ENCODE measurements at places on chromosomes 7 and 10.

DNA sequence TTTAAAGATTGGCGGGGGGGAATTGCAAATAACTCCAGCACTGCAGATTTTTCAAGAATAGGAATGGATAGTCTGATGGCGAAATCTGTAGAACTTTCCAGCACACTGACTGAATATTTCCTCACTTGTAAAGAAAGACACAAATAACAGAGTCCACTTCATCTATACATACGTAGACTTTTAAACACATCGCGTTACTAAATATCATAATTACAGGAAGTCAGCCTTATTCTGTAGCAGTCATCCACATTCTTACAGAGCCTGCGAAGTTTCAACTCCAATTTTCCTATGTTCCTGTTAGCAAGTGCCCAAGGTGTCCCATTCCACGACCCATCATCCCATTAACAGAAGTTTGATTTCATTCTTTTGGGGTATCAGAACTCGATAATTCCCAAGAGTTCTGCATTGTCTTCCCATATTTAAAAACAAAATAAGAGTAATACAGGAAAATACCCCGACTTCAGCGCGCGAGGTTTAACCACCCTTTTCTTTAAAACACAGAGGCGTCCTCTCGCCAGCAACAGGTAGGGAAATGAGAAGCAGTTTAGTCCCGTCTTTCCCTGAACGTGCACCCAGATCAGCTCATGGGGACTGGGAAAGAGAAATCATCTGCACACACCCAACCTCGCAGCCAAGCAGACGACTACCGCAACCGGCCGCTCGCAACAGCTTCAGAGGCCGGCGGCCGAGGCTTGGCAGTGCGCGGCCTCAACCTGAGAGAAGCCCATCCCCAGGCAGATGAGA is 880 bp downstream of the HERC4 start:
- peak; percentile 14 for DNase-seq

DNA sequence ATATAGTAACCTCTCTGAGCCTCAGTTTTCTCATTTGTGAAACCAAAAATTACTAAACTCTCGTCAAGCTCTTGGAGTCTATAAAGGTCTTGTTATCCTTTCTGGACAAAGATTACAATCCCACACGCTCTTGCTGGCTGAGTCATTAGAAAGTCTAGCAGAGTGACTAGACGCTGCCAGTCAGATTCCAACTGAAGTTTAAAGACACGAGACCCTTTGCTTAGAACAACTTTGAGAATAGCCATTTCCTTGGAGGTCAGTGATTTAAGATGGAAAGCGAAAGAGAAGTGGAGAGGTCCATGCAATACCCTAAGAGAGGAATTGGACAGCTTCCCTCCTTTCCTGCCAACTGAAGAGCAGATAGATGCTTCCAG is 119.5 kb downstream of the APBB1IP start:
- DNase-seq: peak; percentile 75

DNA sequence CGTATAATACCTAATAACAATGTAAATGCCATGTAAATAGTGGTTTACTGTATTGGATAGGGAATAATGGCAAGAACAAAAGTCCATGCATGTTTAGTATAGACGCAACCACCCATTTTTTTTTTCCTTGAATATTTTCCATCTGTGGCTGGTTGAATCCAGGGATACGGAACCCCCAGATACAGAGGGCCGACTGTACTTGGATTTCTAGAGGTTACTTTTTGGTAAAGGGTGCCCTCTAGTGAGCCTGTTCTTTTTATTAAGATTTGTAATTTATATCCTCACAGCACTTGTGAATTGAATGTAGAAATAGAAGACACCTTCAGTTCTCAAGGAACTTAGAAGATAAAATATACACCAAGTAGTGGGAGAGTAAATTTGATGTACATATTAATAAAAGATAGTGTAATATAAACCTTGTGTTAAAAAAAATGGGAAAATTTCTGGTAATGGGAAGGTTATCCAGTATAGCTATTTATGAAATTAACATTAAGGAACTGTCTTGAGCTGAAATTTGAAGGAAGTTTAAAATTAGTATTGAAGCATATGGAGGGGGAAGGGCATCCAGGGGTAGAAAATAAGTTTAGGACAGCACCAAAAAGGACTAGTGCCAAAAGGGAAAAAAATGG is 32.0 kb downstream of the EXOC6 start:
- DNase-seq: peak; percentile 64

GRCh38 chr7:51455948-51456347 is 139.3 kb upstream of the COBL start:
- no peak for DNase-seq

GRCh38 chr10:88975377-88975720 is 15.2 kb upstream of the FAS start:
- DNase-seq: no peak

- DNase-seq: no peak
Measured at GRCh38 chr10:34999532-34999931, 90.6 kb downstream of the CUL2 start.

- peak; percentile 10 for DNase-seq
Measured at GRCh38 chr10:14325325-14325955, 5.3 kb downstream of the FRMD4A start.

DNA sequence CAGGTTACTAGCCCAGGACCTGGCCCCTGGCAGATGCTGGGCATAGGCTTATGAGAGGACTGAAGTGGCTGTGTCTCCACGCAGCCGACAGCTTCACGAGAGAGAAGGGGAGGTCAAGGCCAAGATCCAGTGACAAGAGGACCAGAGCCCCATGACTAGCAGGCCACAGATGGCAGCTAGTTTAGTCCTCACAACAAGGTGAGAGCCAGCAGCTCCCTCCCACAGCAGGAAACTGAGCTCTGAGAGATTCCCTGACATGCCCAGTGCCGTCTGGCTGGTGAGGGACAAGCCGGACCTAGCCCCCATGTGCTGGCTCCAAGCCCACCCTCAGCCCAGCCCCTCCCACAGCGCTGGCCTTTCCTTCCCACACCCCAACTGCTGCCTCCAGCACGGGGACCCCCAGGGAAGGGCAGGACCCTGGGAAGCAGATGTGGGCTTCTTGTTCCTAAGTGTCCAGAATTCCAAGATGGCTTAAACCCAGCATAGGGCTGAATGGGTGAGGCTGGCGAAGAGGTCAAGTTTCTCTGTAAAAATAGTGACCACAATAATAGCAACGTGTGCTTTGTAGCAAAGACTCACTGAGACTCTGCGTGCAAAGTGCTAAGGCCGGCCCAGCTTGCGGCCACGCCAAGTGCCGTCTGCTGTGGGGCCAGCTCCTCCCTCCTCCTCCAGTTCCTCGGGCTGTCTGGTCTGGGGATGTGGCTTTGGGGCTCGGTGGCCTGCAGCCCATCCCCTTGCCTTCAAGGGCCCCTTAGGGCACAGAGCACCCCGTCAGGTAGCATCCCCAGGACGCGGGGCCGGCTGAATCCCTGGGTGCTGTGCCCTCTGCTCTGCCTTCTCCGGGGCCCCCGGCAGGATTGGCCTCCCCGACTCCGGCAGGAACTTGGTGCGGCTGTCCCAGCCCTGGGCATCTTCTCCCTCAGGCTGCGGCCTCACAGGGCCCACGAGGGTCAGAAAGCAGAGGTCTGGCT is 7.8 kb upstream of the FAM20C start:
- DNase-seq: no peak

DNA sequence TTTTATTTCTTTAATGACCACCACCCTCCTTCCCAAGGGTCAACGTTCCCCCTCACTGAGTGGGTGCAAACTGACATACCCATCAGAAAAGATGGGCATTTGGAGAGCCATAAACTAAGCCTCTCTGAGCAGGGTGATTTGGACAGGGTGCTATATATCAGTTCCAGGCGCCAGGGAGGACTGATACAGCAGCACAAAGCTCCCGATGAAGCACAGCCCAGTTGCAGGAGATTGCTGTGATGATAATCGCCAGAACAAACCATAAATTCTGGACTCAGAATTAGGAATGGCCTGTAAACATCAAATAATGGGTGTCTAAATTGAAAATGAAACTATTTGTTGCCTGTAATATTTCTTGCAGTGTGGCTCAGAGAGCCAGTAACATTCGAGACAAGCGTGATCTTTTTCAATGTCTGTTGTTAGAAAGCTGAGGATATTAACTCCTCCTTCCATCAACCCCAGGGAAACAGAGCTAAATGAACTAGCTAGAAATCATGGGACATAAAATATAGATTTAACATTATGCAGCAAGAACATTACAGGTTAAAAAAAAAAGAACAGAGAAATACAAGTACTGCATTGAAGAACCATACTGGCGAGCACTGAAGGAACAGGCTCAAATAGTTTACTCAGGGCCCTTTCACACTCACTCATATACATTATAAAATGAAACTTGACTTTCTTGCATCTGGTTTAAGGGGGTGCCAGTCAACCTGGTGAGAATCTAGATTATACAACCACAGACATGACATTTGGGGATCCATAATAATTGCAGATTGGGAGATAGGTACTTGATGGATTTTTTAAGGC is 137.5 kb upstream of the LRRTM3 start:
- no peak for DNase-seq

GRCh38 chr7:70338015-70338414 is 739.7 kb downstream of the AUTS2 start:
- DNase-seq: no peak

- DNase-seq: no peak
Measured at GRCh38 chr10:128973221-128973620, 493.8 kb upstream of the MGMT start.

DNA sequence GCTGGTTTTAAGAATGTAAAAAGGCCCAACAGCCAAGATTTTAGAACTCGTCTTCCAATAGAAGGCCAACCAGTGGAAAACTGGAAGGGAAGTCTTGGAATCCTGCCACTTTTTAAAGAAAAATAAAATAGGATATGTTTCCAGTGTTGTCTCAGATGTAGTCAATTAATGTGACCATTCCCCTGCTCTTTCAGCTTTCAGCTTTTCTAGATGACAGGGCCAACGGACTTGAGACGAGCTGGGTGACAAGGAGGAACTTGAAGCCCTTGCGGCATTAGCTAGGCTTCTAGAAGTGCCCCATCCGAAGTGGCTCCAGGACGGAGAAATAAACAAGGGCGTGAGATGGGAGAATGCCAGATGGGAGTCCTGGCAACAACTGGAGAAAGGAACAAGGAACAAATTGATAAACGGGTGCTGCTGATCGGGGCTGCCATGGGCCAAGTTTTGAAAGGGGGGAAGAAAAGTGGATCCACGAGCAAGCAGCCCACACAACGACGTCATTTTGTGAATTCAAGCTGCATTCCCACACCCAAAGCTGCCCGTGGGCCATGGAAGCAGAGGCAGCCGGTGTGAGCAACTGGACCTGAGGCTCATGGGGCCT is 42.3 kb downstream of the CTBP2 start:
- no peak for DNase-seq

DNA sequence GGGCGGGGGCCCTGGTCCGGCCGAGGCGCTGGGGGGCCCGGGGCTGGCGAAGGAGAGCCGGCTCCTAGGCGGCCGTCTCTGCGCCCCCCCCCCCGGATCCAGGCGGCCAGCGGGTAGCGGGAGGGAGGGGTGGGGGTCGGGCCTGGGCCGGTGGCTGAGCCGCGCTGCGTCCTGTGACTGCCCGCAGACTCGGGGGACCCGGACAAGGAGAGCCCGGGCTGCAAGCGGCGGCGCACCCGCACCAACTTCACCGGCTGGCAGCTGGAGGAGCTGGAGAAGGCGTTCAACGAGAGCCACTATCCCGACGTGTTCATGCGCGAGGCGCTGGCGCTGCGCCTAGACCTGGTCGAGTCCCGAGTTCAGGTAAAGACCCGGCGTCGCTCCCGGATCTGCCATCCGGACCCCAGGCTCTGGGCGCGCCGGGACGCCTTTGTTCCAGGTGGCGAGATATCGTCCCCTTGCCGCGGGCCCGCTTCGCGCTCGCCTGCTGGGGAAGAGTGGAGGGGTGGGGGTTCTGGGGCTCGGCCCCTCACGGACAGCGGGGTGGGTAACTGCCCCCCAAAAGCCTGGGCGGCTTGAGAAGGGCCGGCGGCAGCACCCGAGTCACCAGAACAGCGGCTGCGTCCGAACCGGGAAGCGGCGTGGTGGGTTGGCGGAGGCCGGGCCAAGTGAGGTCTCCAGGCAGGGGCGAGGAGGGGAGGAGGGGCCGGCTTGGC is 819 bp downstream of the UNCX start:
- DNase-seq: no peak

- no peak for DNase-seq
Measured at GRCh38 chr10:102515724-102516123, 12.0 kb downstream of the SUFU start.

DNA sequence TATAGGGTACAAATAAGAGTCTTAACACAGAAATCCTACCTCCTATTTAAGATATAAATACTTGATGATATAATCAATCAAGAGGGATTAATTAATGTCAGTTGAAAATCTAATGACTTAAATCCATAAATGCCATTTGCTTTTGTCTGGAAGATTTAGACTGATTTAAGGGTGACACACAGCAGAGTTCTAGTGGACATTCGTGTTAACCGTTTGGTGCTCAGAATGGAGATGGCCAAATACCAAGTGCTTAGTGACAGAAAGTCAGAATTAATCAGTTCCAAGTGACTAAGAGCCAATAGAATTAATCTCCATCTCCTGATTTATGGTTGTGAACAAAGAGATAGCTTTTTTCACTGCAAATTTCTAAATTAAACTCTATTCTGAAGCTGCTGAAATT is 36.2 kb downstream of the NAMPT start:
- DNase-seq: no peak

DNA sequence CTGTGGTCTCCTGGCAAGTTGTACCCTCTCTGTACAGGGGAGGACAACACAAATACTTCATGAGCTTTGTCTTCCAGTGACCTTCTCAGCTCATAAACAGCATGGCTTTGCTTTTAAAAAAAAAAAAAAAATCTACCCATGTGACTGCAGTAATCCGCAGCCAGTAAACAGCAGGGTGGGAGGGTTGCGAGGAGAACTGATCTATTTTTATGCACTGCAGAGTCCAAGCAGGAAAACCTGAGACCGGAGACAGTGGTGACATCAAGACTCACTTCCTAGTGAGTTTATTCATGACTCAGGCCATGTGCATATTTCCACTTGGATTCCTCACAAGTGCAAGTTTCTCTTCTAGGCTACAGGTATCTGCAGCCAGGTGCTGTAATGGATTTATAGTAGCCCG is 127.9 kb downstream of the NRF1 start:
- DNase-seq: peak; percentile 46

GRCh38 chr7:120915314-120916105 is 35.1 kb upstream of the ING3 start:
- DNase-seq: no peak

GRCh38 chr7:101550641-101551541 is 78.2 kb downstream of the MYL10 start:
- DNase-seq: no peak

GRCh38 chr10:62763155-62763554 is 41.4 kb upstream of the ADO start:
- no peak for DNase-seq

DNA sequence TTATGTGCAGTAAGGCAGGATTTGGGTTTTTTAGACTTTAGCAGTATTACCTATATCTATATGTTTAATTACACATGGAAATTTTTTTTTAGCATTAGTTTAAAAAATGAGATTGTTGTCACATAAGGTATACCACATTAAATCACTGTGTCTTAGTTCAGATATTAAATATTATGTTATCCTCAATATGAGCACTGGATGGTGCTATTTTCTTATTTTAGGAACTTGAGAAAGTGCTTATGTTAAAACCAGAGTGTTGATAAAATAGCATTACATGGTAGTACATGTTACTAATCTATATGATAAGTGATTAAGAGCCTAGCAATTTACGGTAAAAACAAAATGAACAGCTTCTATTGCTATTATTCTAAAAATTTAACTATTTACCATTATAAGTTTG is 28.8 kb downstream of the MIOS start:
- DNase-seq: peak; percentile 40

Data from renal cortical epithelial cell (primary cell).